ENCODE measurements at places on chromosomes 7 and 10. TPM values are rescaled to one million over a fixed set of nuclear protein-coding genes. Genes with fewer than 3 reads are reported as not detected.

CREB3L2 gene
- 41.2 TPM for total RNA-seq

GIMAP5 gene
- not detected for total RNA-seq

NODAL gene
- not detected for total RNA-seq

CDNF gene
- total RNA-seq, result 0.48 TPM

CYP26A1 gene
- 2.2 TPM for total RNA-seq

TACR2 gene
- total RNA-seq, result not detected

POLD2 gene
- total RNA-seq, result 249 TPM

SLC26A3 gene
- not detected for total RNA-seq

GJC3 gene
- total RNA-seq, result not detected

SLC26A4 gene
- total RNA-seq, result 0.80 TPM

ANKRD30A gene
- not detected for total RNA-seq

MMD2 gene
- not detected for total RNA-seq

BMPER gene
- total RNA-seq, result 0.33 TPM

SPDYE11 gene
- total RNA-seq, result not detected

MRLN gene
- total RNA-seq, result not detected

LDB3 gene
- 0.73 TPM for total RNA-seq

HOXA4 gene
- not detected for total RNA-seq

CCZ1 gene
- total RNA-seq, result 54.3 TPM

DDC gene
- total RNA-seq, result not detected

AKAP9 gene
- 71.3 TPM for total RNA-seq

CABCOCO1 gene
- not detected for total RNA-seq

H2BK1 gene
- total RNA-seq, result not detected

SEMA4G gene
- 0.83 TPM for total RNA-seq

GALNT17 gene
- total RNA-seq, result not detected

ASCC1 gene
- 129 TPM for total RNA-seq

CYP3A7 gene
- not detected for total RNA-seq

CRHR2 gene
- not detected for total RNA-seq

ST8SIA6 gene
- total RNA-seq, result 0.60 TPM

TMEM139 gene
- 131 TPM for total RNA-seq

TAS2R5 gene
- 1.1 TPM for total RNA-seq

METTL27 gene
- total RNA-seq, result 34.7 TPM

CD36 gene
- 0.28 TPM for total RNA-seq

HOXA2 gene
- total RNA-seq, result 6.5 TPM

ZNF488 gene
- 18.1 TPM for total RNA-seq

PLCE1 gene
- total RNA-seq, result 15.2 TPM

SAMD9 gene
- total RNA-seq, result 12.1 TPM

EGFR gene
- 324 TPM for total RNA-seq

IGFBP1 gene
- 0.92 TPM for total RNA-seq

SPRN gene
- total RNA-seq, result not detected

CALHM3 gene
- total RNA-seq, result 13.1 TPM

HGF gene
- not detected for total RNA-seq

MMP21 gene
- not detected for total RNA-seq

FZD1 gene
- total RNA-seq, result 2.8 TPM

C7orf33 gene
- not detected for total RNA-seq

LBX1 gene
- not detected for total RNA-seq
